ENCODE measurements at places on chromosomes 5 and 9.

DNA sequence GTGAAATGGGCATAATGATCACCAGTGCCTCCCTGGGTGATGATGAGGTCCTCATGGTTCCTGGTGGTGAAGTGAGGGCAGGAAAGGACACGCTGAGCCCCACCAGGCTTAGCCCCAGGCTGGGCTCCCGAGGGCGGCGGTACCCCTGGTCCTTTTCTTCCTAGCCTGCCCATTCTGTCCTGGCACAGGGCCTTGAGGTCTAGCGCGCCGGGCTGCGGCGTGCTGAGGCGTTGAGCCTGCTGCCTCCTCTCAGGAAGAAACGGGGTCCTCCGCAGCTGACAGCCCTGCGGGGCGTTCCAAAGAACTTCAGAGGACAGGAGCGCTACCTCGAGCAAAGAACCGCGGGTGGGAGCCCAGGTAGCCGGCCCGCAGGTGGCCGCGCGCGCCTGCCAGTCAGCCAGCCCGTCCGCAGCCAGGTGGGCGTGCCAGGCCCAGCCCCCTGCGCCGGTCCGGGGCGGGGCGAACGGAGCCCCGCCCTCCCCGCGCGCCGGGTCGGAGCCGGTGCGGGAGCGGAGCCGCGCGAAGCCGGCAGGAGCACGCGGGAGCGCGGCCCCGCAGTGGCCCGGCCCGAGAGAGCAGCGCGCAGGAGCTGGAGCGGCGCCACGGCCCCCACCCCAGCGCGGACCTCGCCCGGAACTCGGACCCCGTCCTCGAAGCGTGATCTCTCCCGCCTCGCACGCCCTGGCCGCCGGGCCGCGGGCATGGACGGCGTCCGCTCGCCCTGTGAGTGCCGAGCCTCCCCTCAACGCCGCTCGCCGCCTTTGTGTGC, at the start of gene WNK2:
Gene WNK2, plus strand, starts transcription at position 477 of the 769 bp plus-strand sequence. CDS start 791 bp downstream, outside the sequence.
- DNase-seq = no peak

GRCh38 chr9:126883636-126884035, 23.2 kb downstream of the ZBTB34 start:
- no peak for DNase-seq

- peak; percentile 67 for DNase-seq
These were observed 66.7 kb upstream of the ADRA1B start for GRCh38 chr5:159849437-159850083.

DNA sequence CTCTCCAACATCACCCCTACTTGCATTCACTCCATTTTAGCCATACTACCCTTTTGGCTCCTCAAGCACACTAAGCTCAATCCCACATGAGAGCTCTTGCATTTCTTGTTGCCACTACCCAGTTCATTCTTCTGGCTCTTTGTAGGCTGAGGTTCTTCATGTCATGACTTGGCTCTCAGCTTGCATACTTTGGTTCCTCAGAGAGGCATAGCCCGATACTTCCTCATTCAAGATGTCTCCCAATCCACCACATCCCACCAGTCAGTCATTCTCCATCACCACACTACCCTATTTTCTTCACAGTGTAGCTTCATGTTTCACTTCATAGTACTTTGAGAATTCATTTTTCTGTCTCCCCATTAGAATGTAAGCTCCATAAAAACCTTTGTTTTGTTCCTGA, 116.7 kb downstream of the NR6A1 start:
- no peak for DNase-seq

DNA sequence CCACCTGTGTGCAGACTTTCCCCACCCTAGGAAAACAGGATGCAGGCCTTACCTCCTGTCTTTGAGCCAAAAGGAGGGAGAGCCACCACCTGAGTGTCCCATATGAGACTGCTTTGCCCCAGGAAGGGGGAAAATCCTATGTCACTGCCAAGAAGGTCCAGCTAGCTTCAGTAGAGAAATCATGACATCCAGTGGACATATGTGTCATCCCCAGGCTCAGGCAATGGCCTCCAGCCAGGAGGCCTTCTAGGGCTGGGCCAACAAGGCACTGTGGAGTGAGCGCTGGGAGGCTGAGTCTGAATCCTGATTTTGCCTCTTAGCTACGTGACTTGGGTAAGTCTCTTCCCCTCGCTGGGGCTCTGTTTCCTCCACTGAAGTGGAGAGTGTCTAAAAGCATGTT, 60.2 kb downstream of the SMIM23 start:
- DNase-seq = peak; percentile 11

DNA sequence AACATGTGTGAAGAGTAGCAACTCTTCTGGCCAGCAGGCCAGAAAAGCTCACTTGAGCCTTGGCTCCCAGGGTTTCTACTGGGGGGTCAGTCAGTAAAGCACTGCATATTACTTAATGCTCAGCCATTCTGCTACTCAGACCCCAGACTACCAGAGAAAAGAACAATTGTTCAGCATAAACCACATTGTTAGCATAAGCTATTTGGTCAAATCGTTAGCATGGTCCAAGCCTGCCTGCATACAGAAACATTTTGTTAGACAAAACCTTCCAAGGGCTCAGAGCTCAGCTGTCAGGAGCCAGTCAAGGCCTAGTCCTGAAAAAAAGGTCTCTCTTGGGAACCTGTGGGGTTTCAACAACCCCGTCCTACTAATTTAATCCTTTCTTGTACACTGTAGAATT, 449.3 kb downstream of the PRR16 start:
- DNase-seq = no peak

GRCh38 chr9:24035816-24036215, 209.8 kb upstream of the ELAVL2 start:
- DNase-seq = no peak

DNA sequence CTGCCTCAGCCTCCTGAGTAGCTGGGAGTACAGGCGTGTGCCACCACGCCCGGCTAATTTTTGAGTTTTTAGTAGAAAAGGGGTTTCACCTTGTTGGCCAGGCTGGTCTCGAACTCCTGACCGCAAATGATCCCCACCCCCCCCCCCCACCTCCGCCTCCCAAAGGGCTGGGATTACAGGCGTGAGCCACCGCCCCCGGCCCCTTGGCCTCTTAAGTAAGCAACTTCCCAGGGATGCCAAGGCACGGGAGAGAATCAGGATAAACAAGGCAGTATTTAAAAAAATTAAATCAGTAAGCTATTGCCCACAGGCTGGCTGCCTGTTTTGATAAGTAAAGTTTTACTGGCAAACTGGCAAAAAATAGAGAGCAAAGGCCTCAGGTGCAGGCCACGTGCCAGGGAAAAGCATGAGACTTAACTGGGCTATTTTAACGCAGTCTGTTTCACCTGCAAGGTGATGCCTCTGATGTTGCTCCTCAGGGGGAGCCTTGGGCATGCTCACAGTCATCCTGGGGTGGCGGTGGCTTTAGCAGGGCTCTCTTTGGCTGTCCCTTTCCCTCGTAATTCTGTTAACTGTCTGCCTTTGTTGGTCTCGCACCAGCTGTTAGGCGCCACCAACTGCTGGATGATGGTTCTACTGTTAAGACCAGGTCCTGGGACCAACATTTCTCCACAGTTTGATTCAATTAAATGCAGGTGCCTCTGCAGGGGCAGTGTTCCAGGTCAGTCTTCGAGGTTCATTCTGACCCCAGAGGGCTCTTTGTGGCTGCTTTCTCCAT, 19.4 kb upstream of the RNF130 start:
- peak; percentile 50 for DNase-seq

- DNase-seq = peak; percentile 39
These were observed 5.1 kb upstream of the SMIM15 start for GRCh38 chr5:61167382-61167781.

GRCh38 chr5:6540111-6540827, 91.6 kb downstream of the UBE2QL1 start:
- DNase-seq = no peak

GRCh38 chr9:131214286-131214856, 61.9 kb downstream of the FAM78A start:
- DNase-seq = no peak

DNA sequence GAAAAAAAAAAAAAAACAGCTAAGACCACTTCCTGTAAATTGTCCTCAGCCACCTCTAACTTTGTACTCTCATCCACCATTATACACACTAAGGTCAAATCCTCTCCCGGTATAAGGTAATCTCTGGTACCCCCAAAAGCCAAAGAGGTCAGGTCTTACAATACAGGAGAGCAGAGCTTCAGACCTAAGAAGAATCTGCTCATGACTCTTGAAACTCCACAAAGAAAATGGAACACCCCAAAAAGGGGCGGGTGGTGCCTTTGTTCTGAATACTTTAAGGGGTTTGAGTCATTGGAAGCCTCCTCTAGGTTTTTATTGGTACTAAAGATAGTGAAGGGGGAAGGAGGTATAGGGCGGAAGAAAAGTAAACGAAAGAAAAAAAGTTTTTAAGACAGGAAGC, 69.8 kb downstream of the COL15A1 start:
- DNase-seq = no peak

DNA sequence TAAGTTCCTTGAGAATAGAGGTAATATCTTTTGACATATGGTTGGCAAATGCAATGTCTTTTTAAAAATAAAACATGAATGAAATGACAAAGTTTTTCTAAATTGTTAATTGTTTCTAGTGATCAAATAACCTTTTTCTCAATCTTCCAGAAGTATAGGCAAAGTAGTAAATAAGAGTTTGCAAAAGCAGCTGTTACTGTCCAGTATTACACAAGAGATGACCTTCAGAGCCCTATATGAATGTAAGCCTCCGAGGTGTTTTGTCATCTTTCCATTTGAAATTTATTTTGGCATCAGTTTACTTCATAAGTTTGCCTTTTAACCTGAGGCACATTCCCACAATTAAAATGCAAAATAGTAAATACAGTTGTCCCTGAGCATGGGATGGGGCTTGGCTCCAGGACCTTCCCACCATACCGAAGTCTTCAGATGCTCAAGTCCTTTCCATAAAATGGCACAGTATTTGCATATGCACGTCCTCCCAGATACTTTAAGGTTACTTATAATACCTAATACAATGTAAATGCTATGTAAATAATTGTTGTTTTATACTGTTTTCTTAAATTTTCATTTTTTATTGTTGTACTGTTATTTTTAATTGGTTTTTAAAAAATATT, 65.6 kb downstream of the MEGF9 start:
- DNase-seq = no peak

GRCh38 chr9:109250311-109250741, 70.5 kb downstream of the EPB41L4B start:
- DNase-seq = no peak

DNA sequence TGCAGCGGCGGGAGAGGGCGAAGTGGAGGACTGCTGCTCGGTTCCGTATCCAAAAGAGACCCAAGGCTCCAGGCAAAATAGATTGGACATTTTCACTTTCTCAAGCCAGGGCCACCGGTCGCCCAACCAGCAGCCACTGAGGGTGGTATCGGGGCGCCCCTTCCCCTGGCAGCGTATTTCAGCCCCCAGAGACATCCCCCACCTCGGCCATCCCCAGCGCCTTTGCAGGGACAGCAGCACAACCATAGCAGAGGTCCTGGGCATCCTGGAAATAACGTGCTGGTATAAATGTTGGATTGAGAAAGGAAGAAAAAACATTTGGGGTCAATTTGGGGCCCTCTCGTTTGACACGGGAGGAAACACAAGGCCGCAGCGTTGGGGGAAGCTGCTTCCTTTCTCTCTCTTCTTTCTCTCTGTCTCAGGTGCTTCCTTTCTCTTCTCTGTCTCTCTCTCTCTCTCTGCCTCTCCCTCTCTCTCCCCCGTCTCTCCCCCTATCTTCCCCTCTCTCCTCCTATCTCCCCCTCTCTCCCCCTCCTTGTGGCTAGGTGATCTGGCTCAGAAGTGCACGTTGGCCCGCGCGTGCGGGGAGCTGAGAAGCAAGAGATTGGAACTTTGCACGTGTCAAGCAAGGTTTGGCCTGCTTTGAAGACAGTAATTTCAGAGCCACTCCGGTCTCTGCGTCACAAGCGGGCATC, 624 bp upstream of the RETREG1 start:
- no peak for DNase-seq
